Right hindlimb (tissue), 1 donor: ENCODE measurements at places on chromosomes 11 and 22.

DNA sequence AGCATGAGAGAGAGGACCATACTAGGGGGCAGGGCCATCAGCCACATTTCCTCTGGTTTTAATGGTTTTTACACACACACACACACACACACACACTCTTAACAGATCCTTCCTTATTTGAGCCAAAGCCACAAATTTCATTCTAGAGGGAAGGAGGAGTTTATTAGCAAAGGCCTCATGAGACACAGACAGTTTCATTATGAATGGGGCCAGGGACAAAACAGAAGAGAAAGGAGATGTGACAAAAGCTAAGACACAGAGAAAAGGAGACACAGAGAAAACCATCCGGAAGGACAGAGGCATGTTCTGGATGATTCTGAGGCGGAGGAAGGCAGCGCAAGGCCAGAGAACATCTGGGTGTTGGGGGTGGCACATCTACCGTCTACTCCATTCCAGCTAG, 32.2 kb upstream of the ARFGAP3 start:
- no peak for DNase-seq

GRCh38 chr22:45006964-45007390, 2.8 kb downstream of the PHF21B start:
- no peak for DNase-seq

- DNase-seq: no peak
Observed at GRCh38 chr11:114167771-114168448, 108.4 kb downstream of the ZBTB16 start.

DNA sequence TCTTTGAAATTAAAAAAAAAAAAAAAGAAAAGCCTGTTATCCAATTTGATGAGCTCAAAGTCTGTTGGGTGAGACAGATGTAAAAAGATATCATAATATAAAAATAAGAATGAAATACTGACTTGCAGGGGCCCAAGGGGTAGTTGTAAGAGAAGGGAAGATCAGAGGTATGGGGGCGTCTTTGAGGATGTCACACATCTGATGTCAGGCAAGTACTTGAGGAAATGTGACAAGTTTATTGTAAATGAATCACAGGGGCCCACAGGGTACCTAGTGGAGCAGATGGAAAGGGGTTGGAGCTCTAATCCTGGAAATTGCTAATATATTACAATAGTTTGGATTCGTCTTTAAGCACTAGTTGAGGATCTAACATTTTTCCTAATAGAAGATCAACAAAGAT, 131.6 kb downstream of the MAML2 start:
- DNase-seq: no peak
